GDM1 (cell line): ENCODE measurements at places on chromosomes 7 and 10.

GRCh38 chr7:135273581-135273980, 39.9 kb downstream of the STRA8 start:
- DNase-seq, result no peak

GRCh38 chr10:2701802-2702201, 365.5 kb upstream of the PFKP start:
- DNase-seq, result no peak

- DNase-seq, result no peak
These were observed 47.5 kb downstream of the BMPER start for GRCh38 chr7:33952824-33953223.

GRCh38 chr7:118325450-118325808, 100.9 kb downstream of the ANKRD7 start:
- no peak for DNase-seq

GRCh38 chr10:79396520-79396919, 48.9 kb downstream of the ZCCHC24 start:
- no peak for DNase-seq

DNA sequence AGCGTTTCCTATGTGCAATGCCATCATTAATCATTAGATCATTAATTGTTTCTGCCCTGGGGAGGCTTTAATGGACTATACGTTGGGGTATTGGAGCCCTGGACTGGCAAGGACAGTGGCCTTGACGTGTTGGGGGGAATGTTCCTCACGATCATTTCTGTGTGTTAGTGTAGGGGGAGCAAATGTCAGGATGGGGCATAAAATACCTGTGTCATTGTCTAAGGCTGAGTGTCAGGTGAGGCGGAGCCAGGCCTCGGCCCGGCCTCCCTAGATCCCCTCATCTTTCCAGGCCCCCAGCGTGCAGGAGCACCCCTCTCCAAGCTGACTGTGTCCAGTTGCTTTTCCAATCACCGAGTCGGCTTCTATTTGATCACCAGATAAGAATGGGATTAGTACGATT, 346.4 kb upstream of the SHH start:
- no peak for DNase-seq

DNA sequence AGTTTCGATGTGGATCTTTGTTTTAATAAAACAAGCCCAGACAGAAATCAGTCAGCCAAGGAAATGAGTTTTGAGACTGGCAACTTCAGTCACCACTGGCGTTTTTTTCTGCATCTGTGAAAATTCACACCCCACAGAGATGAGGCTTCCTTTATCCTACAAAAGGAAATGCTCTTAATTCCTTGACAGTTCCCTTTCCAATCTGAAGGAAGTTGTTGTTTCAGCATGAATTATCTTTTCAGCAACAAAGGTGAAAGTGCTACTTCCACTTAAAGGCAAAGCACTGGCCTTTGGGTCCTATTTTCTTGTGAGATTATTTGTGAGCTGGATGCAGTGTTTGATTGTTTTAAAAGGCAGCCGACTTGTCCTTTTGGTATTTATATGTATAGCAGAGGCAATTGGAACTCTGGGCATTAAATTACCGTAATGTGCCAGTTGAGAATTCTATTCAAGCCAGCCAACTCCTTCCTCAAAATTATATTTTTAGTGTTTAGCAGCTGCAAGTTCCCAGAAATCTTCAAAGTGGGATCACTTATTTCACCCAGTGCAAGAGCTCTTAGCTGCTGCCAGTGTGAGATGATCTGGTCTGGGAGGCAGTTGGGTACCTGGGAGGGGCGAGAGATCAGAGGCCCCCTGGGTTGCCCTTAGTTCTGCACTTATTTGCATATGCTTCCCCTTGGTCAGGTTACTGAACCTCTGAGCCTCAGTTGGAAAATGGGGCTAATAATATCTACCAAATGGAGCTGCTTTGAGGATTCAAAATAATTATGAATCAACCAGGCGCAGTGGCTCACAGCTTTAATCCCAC, 427.1 kb downstream of the GALNT17 start:
- DNase-seq, result no peak

- DNase-seq, result no peak
These were observed 110.9 kb downstream of the COL13A1 start for GRCh38 chr10:69912589-69912988.

- DNase-seq, result peak; percentile 68
These were observed 74.3 kb upstream of the ASAH2 start for GRCh38 chr10:50325449-50326171.

DNA sequence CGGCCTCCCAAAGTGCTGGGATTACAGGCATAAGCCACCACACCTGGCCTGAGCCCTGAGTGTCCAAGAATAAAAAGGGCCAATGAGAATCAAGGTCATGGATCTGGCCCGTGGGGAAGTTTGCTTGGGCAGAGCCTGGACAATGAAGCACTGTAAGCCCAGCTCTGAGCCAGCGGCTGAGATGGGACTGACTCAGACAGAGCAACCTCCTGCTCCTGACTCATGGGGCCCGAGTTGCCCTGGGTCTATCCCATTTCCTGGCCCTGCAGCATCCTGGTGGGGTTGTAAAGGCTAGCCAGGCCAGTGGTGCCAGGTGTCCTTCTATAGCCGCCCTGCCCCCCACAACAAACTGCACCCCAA, 5.2 kb upstream of the MYH16 start:
- DNase-seq, result no peak

GRCh38 chr7:31126976-31127375, 74.9 kb downstream of the ADCYAP1R1 start:
- no peak for DNase-seq

DNA sequence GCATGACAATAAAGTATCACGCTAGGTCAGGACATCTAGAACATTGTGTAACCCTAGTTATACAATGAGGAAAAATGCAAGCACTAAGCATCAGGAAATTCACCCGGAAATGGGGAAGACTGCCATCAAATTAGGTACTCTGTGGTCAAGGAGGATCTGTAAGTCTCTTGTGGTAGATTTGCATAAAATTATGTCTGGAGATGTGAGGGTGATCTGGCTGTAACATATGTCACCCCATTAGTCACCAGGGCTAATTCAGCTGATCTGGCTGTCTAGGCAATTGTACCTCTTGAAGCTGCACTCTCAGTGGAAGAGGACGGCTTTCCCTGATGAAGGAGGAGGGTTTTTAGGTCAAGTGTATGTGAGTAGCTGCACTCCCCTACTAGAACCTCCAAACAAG, 14.8 kb downstream of the AKR1D1 start:
- no peak for DNase-seq

DNA sequence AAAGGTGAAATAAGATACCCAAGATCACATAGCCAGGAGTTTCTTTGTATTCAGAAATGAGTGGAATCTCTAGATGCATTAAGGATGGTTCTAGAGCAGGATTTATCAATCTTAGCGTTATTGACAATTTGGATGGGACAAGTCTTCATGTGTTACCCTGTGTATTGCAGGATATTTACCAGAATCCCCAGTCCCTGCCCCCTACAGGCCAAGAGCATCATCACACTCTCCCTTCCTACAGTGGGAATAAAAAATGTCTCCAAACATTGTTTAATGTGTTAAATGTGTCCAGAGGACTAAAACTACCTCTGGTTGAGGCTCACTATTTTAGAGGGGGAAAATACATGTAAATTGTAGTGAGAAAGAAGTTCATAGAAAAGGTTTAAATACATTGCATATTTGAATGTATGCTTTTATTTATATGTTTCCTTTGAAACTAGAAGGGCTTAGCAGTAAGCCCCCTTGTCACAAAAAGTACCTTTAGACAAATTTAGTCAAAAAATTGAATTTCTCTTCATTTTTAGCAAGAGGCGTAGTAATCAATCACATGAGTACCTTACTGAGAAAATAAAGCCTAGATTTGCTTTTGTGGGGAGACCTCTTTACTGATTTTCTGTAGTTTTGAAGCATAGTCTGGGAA, 141.2 kb downstream of the MLLT10 start:
- DNase-seq, result peak; percentile 1

GRCh38 chr10:118116715-118117449, 70.1 kb upstream of the RAB11FIP2 start:
- no peak for DNase-seq
